ENCODE measurements at places on chromosomes 4 and X.

DNA sequence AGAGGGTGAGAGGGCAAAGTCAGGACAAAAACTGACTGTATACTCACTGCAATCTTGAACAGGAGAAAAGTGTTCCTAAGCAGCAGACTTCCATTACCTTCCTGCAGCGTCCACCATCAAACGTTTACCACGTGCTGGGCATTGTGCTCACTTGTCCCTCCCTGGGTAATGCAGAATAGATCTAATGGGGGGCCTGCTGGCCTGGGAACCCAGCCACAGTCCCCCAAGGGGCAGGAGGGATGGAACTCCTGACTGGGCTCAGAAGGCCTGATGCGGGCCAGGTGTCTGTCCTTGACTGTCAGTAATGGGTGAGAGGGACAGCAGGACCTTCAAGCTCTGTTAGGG, 37.6 kb upstream of the FAM156A start:
- H3K27ac ChIP-seq = peak overlapping the region; percentile 100
- H3K36me3 ChIP-seq = no peaks in the 10 kb centered on the region
- H3K4me3 ChIP-seq = peak overlapping the region; percentile 96
- no peaks in the 10 kb centered on the region for H3K27me3 ChIP-seq
- peaks cover 8% of the 10 kb centered on the region for H3K4me1 ChIP-seq

GRCh38 chr4:35690271-35690670, 554.0 kb downstream of the ARAP2 start:
- no peak for DNase-seq
- no peaks in the 10 kb centered on the region for H3K4me1 ChIP-seq
- no peak overlapping the region for H3K4me3 ChIP-seq

DNA sequence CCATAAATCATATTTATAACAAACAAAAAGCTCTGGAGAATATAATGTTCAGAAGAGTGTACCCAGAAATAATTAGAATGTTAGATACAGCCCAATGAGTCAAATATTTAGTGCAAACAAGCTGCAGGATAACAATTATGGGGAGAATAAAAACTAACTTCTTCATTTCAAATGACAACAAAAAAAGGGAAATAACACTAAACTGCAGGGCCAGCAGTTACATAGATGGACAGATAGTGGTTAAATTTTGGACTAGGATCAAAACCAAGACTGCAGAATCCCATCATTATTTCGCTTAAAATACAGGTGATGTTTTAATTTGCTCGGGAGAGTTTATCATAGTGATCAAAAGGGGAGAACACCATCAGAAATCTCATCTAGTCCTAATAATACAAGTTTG, 617 bp upstream of the GPR34 start:
- no peaks in the 10 kb centered on the region for H3K27me3 ChIP-seq
- H3K27ac ChIP-seq = no peak overlapping the region
- no peak for DNase-seq
- H3K4me3 ChIP-seq = no peak overlapping the region

DNA sequence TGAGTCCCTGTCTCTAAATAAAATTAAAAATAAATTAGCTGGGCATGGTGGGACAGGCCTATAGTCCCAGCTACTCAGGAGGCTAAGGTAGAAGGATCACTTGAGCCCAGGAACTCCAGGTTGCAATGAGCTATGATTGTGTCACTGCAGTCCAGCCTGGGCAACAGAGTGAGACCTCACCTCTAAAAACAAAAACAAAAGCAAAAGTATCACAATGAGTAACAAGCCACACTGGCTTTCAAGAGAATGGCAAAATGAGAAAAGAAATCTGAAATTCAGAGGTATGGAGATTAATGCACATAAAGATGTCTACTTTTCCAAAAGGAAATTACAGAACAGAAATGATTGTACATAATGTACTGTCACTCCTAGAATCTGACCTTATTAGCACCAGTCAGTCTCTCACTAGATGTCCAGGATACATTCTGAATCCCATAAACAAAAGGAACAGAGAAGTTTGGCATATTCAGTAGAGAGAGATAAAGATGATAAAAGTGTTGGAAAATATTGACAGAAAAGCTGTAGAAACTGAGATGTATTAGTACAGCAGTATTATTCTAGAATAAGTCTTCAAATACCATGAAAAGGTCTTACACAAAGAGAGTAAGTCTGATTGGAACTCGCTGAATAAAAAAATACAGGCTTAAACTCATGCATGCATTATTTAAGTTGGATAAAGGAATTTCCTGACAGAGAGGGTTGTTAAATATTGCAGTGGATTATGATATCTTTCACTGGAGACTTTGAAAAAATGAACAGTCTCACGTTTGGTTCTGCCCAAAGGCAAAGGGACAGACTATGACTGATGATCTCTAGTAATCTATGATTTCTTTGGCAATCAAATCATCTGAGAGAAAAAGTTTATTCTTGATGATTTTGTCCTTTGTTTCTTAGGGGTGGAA, 102.5 kb downstream of the SH3RF1 start:
- no peak overlapping the region for H3K4me3 ChIP-seq
- no peak for DNase-seq
- H3K27me3 ChIP-seq = no peaks in the 10 kb centered on the region
- H3K36me3 ChIP-seq = peaks cover 4% of the 10 kb centered on the region

- no peak for DNase-seq
- H3K27me3 ChIP-seq = no peaks in the 10 kb centered on the region
- no peak overlapping the region for H3K27ac ChIP-seq
- peaks cover 2% of the 10 kb centered on the region for H3K36me3 ChIP-seq
Measured at GRCh38 chr4:102560571-102561341, 59.6 kb downstream of the NFKB1 start.

DNA sequence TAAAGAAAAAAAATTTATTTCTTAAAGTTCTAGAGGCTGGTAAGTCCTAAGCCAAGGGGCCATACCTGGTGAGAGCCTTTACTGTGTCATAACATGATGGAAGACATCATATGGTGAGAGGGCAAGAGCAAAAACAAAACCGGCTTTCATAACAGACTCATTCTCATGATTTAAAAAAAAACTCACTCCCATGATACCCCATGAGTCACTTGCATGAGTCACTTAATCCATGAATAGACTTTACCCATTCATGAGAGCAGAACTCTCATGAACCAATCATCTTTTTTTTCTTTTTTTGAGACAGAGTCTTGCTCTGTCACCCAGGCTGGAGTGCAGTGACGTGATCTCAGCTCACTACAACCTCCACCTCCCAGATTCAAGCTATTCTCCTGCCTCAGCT, 369.7 kb upstream of the DIAPH2 start:
- H3K4me1 ChIP-seq = no peaks in the 10 kb centered on the region
- no peaks in the 10 kb centered on the region for H3K27me3 ChIP-seq
- DNase-seq = no peak
- H3K27ac ChIP-seq = no peak overlapping the region

DNA sequence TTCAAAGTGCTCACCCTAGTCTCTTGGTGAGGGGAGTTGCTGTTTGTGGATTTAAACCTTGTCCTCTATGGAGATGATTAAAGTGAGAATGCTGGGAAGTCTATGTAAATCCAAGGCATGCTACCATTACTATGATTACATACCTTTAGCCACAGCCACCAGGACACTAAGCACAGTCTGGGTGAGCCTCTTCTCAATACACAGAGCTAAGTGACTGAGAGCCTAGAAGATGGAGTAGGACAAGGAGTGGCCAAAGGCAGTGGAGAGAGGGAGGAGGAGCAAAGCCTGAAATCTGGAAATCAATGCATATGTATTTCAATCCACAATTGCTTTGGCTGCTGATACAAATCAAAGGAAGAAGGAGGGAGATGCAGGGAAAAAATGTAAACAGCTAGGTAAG, 12.7 kb upstream of the TSPAN5 start:
- no peak for DNase-seq
- no peaks in the 10 kb centered on the region for H3K36me3 ChIP-seq
- H3K4me1 ChIP-seq = peaks cover 15% of the 10 kb centered on the region

- no peaks in the 10 kb centered on the region for H3K4me1 ChIP-seq
- peaks cover 2% of the 10 kb centered on the region for H3K36me3 ChIP-seq
- H3K27ac ChIP-seq = no peak overlapping the region
Measured at GRCh38 chrX:40449396-40449795, 131.4 kb upstream of the ATP6AP2 start.

DNA sequence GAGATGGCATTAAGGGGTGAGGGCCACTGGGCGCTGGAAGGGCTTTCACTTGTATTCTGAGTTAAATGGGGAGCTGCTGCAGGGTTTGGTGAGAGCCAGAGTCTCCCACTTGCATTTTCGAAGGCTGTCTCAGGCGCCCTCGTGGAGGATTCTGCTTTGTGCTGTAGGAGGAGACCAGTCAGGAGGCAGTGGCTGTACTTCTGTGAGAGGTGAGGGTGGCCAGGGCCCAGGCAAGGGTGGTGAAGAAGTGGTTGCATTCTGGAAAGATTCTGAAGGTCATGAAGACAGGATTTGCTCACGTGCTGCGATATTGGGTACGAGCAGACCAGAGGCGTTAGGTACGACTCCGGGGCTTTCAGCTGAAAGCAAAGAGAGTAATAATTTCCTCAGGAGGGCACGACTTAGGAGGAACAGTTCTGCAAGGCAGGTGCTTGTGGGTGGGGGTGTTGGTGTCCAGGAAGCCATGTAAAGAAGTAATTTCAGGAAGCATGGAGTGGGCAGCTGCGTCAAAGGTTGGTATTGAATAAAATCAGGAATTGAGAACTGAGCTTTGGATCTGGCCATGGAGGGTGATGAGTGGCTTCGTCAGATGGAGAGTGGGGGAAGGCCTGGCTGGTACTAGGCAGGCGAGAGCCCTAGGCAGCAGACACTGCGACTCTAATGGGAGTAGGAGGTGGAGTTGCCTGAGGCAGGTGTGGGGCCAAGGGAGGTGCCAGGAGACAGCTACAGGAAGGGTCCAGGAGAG, 18.2 kb downstream of the PIGG start:
- H3K4me1 ChIP-seq = no peaks in the 10 kb centered on the region
- no peak for DNase-seq
- H3K27me3 ChIP-seq = no peaks in the 10 kb centered on the region
- H3K4me3 ChIP-seq = no peak overlapping the region
- H3K27ac ChIP-seq = peak overlapping the region; percentile 43

GRCh38 chr4:183399126-183399522, 45.3 kb upstream of the CDKN2AIP start:
- H3K4me1 ChIP-seq = peaks cover 23% of the 10 kb centered on the region
- H3K27me3 ChIP-seq = peaks cover 44% of the 10 kb centered on the region

DNA sequence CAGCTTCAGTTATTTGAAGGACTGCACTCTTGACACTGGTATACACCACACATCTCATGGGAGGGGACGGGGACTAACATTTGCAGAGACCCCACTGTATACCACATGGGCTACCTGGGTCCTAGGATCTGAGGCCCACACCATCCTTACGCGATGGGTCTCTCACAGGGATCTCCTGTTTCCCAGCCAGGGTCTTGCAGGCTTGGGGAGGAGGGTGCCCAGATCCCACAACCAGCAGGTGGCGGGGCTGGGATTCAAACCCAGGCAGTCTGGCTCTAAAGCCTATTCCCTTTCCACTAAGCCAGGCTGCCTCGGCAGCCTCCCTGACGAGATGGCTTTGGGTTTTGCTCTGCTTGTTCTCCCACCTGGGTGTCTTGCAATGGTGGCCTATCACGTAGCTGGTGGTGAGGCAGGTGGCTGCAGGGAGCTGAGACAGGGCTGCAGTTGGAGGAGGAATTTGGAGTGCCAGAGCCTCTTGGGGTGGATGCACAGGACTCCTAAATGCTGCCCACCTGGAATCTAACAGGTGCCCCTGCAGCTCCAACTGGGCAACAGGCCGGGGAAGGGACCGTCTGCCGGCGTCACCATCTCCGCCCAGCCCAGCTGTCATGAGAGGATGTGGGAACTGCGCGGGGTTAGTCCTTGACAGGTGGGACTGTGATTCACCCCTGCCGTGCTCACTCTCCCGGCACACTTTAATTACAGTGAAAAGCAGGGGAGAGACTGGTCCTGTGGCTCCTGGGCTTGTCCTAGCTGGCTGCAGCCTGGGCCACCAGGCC, 110.7 kb downstream of the PSAPL1 start:
- peaks cover 12% of the 10 kb centered on the region for H3K27me3 ChIP-seq
- no peaks in the 10 kb centered on the region for H3K4me1 ChIP-seq
- H3K36me3 ChIP-seq = no peaks in the 10 kb centered on the region
- H3K27ac ChIP-seq = no peak overlapping the region

DNA sequence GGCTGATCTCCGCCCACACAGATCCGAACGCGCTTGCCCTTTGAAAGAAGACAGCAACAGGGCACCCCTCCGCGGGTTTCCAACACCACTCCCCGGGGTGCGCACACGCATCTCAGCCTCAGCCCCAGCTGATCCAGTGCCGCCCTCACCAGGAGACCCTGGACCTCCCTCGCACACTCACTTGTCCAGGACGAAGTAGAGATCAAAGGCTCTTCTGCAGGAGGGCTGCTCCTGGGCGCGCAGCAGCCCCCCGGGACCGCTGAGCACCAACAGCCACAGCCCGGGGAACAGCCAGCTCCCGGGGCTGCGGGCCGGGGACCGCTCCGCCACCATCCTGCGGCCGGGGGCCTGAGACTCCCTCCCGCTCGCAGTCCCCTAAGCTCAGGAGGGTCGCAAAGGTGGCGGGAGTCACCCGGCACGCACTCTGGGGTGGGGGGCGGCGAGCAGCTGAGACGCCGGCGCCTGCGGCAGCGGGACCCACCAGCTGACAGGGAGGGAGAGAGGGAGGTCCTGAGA, 743 bp downstream of the ANTXR2 start:
- H3K27me3 ChIP-seq = no peaks in the 10 kb centered on the region
- peaks cover 10% of the 10 kb centered on the region for H3K36me3 ChIP-seq
- DNase-seq = peak; percentile 15
- peaks cover 31% of the 10 kb centered on the region for H3K4me1 ChIP-seq

DNA sequence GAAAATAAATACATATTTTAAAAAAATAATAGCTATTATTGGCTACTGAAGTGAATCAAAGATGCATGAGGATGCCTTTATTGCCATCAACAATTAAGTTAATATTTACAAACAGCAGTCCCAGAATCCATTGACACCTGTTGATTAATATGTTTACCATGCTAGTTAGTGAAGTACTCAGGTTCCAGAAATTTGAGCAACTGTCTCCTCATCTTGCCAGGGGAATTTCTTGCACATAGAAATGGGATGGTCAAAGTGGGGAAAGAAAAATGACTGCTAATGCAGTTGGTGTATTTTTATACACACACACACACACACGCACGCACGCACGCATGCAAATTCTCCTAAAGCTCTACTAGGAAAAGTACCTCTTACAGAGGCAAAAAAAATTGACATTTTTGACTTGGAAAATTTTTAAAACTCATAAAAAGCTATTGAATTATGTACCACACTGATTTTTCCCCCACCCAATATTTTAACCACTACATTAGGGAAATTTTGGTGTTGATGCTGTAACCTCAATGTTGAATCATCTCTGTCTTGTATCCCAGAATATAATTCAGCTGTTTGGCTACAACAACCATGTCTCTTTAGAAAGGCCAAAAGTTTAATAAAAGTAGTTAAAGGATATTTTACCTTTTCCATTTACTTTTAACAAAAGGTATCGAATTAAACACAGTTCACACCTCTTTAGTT, 105.3 kb upstream of the TMEM150C start:
- peaks cover 4% of the 10 kb centered on the region for H3K36me3 ChIP-seq
- DNase-seq = no peak
- H3K4me1 ChIP-seq = peaks cover 20% of the 10 kb centered on the region
- no peak overlapping the region for H3K4me3 ChIP-seq
- no peak overlapping the region for H3K27ac ChIP-seq

DNA sequence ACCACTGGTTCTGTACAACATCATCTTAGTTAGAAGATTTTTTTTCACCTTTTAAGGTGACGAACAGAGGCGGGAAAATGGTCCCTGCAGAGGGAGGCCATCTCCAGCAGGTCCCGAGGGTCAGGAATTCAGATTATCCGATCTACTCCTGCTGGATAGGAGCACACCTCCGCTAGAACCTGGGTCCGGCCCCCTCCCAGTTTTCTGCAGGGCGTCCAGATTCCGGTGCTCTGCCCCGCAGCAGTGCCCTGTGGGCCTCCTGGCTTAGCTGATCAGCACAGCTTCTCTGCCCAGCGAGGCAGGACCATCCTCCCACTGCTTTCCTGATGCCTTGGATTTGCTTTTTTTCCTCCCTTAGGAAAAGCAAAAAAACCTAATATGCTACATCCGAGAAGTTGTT, 2.3 kb downstream of the TBL1X start:
- H3K4me3 ChIP-seq = peak overlapping the region; percentile 74
- H3K36me3 ChIP-seq = peaks cover 10% of the 10 kb centered on the region
- H3K27me3 ChIP-seq = no peaks in the 10 kb centered on the region
- peaks cover 30% of the 10 kb centered on the region for H3K4me1 ChIP-seq

All from progenitor cell of endocrine pancreas (in vitro differentiated cells).